ENCODE measurements at places on chromosomes 6 and 20.

DNA sequence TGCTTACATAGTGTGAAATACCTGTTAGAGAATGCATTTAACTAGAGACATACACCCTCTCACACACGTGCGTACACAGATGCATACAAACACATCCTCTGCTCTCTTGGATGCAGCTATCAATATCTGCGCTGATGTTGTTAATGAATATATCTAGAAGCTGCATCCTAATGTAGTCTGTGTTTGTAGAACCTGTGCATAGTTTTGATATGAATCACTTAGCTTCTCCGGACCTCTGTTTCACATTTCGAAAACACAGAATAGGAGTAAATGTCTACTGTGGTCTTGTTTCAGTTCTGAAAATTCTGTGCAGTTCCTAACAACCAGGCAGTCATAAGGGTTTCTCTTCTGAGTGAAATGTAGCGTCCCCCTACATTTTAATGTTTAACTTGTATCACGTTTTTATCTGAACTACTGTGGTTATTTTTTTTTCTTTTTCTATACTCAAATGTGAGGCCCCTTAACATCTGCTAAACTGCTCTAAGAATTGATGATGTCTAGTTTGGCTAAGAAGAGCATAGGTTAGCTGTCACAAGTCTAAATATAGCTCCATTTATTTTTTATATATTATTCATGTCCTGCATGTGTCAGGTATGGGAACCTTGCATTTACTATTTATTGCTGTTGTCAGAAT lies 254.5 kb downstream of the TMEM242 start:
- DNase-seq, result no peak

- no peak for DNase-seq
These were observed 19.7 kb upstream of the SLC22A3 start for GRCh38 chr6:160328447-160328846.

DNA sequence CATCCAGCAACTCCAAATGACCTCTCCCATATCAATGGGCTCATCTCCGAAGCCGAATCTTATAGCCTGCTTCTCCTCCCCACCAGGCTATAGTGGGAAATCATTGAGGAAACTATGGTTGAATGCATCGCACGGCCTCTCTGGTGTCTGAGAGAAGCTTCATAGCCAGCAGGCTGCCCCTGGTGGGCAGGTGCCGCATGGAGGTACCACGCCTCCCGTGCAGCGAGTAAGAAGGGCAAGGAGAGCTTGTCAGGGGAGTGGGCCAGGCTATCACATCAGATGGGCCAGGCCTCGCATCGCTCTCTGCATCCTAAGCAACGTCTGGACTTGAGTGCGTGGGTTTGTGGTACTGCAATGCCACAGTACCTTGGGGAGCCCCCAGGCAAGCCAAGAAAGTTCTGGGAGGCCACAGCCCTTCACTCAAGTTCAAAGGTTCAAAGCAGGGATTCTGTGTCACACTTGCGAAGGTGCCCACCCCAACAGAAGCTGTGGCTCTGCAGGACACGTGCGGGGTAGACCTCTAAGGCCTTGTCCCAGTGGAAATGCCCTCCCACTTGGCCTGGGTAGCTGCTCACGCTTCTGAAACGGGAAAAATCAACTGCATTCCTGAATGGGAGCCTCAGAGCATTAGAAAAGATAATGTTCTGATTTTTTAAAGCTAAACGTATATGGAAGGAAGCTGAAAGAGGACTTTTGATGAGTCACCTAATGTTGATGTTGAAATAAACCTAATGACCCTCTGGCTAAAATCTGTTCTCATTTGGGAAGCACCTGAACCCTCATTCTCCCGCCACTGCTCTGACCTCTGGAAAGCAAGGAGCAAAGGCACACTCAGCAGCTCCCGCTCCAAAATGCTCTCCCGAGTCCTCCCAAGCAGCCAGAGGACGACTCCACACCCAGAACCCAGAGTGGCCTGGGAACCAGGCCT lies 8.4 kb upstream of the IRF4 start:
- DNase-seq, result no peak

DNA sequence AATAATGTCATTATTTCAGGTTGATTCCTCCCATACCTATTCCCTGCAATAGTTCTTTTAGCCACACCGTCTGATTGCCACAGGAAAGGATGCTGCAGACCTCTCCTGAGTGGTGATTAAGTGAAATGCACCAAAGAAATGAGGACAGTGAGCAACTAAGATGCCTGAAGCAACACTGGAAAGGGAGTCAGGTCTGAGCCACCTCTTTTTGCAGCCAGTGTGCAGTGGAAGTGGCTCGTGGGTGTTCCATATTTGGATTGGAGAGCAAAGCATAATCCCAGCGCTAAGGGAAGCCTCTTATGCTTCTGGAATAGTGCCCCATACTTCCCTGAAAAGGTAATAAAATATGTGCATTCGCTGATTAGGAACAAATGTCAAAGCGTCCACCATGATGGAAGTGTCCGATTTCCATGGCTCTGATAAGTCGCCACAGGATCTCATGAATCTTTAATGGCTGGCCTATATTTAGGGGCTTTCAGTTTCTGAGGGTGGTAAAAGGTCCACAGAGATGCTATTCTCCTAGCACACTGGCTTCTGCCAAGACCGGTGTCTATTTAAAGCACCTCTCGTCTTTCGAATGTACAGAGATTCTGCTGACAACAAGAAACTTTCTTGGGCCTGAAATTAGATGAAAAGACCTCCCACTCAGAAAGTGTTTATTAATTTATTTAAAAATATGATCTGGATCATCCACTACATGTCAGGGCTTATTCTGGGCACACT lies 253.9 kb downstream of the SLC24A3 start:
- no peak for DNase-seq

- DNase-seq, result no peak
These were observed 145.4 kb upstream of the BMP2 start for GRCh38 chr20:6622041-6622440.

Data from stimulated activated CD4-positive, alpha-beta T cell treated with anti-CD3 and anti-CD28 coated beads, Interleukin-15, amount 100 ng/mL, for 1 hour (primary cell).